Stimulated activated CD8-positive, alpha-beta memory T cell treated with anti-CD3 and anti-CD28 coated beads, Interleukin-4, amount 100 ng/mL, for 24 hours (primary cell): ENCODE measurements at places on chromosomes 6 and 20.

DNA sequence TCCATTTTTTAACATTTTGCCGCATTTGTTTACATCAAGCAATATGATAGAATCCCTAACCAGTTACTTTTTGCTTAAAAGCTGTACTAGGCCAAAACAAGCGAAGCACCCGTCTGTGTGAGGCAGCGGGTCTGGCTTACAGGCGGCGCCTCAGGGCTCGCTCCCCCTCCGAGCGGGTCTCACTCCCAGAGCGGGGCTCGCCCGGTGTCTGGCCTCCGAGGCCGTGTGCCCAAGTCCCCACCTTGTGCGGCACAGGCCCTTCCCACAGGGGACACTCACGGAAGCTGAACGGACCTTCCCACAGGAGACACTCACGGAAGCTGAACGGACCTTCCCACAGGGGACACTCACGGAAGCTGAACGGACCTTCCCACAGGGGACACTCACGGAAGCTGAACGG is 23.4 kb downstream of the ZBTB46 start:
- DNase-seq = no peak

GRCh38 chr6:146149770-146150169 is 120.9 kb downstream of the GRM1 start:
- DNase-seq = no peak

GRCh38 chr6:43115365-43115764 is 39.3 kb downstream of the PTK7 start:
- no peak for DNase-seq

DNA sequence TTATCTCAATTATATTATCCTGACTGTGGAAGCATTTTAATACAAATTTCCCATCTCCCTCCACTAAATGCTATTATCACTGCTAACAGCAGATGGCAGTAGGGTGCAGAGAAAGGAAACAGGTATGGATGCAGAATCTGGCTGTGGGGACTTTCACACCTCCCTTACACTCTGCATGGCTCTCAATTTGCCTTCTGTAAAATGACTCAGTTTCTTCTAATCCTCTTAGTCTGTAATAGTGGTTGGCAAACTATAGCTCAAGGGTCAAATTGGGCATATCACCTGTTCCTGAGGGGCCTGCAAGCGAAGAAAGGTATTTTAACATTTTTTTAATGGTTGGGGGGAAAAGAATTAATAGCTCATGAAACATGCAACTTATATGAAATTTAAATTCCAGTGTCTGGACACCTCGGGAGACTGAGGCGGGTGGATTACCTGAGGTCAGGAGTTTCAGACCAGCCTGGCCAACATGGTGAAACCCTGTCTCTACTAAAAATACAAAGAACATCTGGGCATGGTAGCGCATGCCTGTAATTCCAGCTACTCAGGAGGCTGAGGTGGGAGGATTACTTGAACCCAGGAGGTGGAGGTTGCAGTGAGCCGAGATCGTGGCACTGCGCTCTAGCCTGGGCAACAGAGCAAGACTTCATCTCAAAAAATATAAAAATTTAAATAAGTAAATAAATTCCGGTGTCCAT is 83.5 kb downstream of the ZMYND8 start:
- DNase-seq = peak; percentile 8

- no peak for DNase-seq
Observed at GRCh38 chr6:92589996-92590395, 829.4 kb downstream of the EPHA7 start.

DNA sequence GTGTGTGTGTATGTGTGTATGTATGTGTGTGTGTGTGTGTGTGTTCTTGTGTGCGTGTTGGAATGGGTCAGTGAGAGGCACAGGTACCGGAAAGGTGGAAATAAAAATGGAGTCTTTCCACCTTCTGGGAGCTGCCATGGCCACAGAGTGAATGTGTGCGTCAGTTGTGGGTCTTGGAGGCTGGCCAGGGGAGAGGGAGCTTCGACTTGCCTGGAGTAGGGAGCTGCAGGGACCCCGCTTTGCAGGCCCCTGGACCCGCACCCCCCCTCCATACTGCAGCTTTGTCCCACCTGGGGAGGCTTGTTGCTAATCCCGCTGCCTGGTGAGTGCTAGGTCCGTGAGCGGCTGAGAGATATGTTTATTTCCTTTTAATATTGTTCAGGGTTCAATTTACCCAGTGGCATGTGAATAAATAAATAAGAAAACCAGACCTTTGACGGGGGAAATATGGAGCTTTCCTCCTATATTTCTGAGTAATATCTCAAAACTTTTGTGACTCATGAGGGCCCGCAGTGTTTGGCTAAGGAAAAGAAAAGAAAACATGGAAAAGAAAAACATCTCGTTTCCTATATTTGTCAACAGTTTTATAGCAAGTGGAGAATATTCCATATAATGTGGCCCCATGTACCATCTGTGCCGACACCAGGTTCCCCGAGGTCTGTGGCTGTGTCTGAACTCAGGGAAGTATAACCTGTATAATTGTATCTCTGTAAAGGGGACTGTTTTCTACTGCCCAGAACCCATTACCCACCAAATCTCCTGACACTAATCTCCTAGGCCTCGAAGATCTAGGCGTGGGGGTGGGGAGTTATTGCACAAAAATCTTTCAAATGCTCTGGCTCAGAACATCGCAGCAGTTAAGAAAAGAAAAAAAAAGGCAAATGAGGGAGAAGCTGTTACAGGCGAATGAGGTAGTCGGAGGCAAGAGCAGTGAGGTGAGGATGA is 24.6 kb upstream of the CCDC167 start:
- no peak for DNase-seq

GRCh38 chr6:106253731-106254130 is 71.8 kb downstream of the ATG5 start:
- no peak for DNase-seq

DNA sequence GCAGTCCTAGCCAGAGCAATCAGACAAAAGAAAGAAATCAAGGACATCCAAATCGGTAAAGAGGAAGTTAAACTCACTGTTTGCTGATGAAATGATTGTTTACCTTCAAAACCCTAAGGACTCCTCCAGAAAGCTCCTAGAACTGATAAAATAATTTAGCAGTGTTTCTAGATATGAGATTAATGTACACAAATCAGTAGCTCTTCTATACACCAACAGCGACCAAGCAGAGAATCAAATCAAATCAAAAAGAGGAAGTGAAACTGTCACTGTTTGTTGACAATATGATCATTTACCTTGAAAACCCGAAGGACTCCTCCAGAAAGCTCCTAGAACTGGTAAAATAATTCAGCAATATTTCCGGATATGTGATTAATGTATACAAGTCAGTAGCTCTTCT is 21.7 kb downstream of the SERPINB9 start:
- no peak for DNase-seq

DNA sequence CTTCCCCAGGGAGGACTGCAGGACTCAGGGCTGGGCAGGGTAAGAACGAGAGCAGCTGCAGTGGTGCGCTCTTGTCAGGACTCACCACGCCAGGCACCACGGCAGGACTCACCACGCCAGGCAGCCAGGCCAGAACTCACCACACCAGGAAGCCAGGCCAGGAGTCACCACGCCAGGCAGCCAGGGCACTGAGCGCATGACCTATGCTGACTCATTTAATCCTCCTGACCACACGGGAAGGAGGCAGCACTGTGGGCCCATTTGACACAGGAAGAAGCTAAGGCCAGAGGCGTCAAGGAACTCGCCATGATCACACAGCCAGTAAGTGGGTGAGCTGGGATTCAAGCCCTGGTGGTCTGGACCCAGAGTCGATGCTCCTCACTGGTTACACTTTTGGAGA is 189.3 kb downstream of the PREX1 start:
- no peak for DNase-seq

GRCh38 chr6:12593771-12594529 is 122.6 kb upstream of the PHACTR1 start:
- DNase-seq = no peak

GRCh38 chr6:41039060-41039998 is at the start of gene UNC5CL:
TSS of gene UNC5CL (minus strand) at chr6:41039221. CDS start at chr6:41035074, 4,147 bp downstream.
- DNase-seq = peak; percentile 28

- DNase-seq = no peak
Observed at GRCh38 chr6:36821581-36822335, 17.5 kb downstream of the CPNE5 start.

DNA sequence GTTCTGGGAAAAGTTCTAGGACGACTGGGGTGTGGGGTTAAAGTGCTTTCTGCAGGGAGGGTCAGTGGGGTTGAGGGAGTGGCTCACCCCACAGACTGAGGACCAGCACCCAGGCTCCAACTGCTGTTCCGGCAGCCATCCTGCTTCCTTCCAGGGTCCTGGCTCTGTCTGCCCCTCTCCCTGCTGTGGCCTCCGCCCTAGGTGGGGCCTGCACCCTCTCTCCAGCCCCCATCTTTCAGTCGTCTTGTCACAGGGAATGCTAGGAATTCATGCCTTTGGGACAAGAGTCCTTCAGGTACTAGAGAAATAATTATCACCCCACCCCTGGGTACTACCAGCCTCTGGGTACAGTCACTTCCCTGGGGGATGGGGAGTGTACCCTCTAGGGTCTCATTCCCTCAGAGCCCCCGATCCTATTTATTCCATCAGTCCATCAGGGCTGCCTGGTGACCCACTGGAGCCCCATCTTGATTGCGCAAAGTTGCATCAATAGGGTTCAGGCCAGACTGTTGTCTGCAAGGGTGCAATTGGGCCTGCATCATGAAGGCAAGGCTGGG is at the start of gene AGER:
Gene AGER (minus strand): TSS at position 170 of the 557 bp plus-strand sequence. CDS start 31 bp downstream, at position 139.
- no peak for DNase-seq

GRCh38 chr6:21826023-21826422 is 232.5 kb downstream of the SOX4 start:
- DNase-seq = no peak

DNA sequence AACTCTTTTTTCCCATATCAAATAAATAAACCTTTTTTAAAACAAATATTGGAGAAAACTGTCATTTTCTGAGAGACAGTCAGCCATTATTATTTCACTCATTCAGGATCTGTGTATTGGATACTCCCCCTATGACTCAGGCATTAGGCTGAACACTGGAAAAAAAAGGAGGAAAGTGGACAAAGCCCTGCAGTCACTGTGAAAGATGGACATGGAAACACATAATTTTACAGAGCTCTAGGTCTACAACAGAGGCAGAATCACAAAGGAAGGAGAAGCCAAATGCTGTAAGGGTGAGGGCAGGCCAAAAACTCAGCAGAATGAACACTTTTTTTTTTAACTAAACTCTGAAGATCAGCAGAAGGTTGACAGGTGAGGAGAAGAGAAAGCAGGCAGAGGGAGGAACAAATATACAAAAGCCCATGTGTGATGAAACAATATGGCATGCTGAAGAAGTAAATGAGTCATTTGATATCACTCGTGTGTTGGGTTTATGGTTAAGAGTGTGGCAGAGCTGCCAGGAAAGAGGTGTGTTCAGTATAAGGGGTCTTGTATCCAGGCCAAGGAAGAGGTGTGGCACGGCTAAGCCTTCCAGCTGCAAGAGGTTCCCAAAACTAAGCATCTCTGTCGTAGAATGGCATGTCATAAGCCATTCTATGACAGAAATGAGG is 39.1 kb downstream of the EPB41L2 start:
- DNase-seq = no peak

GRCh38 chr20:51803148-51803854 is 980 bp upstream of the SALL4 start:
- no peak for DNase-seq

DNA sequence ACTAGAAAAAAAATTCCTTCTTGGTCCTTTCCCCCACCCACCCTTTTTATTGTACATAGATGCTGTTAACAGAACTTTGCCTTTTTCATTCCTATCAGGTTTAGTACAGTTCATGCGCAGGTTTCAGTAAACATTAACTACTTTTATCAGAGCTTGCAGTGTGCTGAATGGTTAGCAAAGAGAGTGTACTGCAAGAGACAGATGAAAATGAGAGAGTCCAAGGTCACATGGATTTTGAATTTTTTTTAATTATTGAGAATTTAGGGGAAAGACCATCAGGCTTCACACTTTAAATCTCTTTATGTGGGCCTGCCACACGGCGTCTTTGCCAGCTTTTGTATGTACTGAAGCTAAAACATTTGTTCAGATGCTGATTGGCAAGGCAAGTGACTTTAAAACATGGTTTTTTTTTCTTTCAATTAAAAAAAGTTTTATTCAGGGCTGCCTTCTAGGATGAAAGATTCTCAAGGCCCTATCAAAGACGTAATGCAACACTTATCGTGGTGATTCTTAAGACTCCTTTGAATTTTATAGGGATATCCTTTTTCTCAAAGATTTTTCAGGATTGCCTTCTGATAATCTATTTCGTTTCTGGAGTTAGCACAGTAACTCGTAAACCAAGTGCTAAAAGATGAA is 32.2 kb downstream of the RREB1 start:
- no peak for DNase-seq

- no peak for DNase-seq
Observed at GRCh38 chr20:21166801-21167200, 40.9 kb downstream of the KIZ start.

- DNase-seq = no peak
Observed at GRCh38 chr6:28651161-28651560, 125.5 kb downstream of the GPX5 start.

- no peak for DNase-seq
Observed at GRCh38 chr6:142740449-142740848, 204.5 kb downstream of the HIVEP2 start.

- DNase-seq = no peak
Observed at GRCh38 chr6:41477572-41477971, 68.6 kb upstream of the FOXP4 start.

DNA sequence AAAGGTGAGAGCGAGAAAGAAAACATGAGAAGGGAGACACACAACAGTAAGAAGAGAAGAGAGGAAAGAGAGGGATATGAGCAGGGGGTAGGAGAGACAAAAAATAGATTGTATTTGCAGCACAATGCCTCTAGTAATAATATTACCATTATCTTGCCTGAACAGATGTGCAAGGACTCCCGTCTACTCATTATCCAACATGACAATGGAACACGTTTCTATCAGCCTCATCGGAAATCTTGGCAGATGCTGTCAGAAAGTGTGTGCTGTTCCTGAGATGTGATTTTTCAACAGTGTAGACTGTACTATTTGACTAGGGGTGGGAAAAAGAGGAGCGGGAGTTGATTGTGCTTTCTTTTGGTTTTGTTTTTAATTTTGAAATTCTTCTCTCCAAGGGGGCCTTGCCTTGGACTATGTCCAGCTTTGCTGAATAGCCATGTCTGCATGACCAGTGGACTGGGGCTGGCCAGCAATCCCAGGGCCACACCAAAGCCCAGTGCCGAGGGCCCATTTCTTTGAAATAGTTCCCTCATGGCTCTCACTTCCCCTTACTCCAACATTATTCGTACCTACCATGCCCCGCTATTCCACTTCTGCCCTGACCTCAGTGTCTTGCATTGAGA is 11.3 kb upstream of the TRAM2 start:
- no peak for DNase-seq

DNA sequence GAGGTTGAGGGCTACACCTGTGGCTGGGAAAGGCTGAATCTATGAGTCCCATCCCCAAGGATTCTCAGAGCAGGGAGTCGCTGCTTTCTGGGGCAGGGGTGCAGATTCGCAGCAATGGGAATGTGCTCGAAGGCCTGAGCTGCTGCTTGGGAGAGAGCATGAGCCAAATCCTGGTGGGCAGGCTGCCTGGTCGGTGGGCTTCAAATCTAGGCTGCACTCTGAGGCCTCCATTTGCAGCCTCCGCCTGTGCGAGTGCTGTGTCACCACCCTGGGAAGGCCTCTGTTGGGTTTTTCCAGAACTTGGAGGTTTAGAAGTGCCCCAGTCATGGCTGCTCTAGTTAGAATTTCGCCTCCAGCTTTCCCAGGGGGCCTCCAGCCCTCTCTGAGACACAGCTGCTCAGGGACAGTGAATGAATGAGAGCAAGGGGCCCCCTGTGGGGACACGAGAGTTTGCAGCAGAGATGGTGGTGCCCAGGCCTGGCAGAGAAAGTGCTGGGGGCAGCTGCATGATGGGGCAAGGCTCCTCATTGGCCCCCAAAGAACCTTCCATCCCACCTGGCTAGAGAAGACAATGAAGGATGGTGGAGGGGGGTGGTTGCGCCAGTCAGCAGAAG is 31.1 kb upstream of the RNF24 start:
- no peak for DNase-seq
